Motor neuron (in vitro differentiated cells): ENCODE measurements at places on chromosomes 5 and 9. TPM values are rescaled to one million over a fixed set of nuclear protein-coding genes. Genes with fewer than 3 reads are reported as not detected.

Gene RORB
- 0.46 and 0.47 TPM in 2 replicates for total RNA-seq

Gene FBN2
- total RNA-seq = 16.5 and 21.0 TPM in 2 replicates

Gene GPR151
- total RNA-seq = 32.8 and 38.6 TPM in 2 replicates

Gene WDR31
- total RNA-seq = 2.6 and 2.8 TPM in 2 replicates

Gene AGTPBP1
- total RNA-seq = 85.5 and 85.6 TPM in 2 replicates

Gene ZDHHC11B
- 6.4 and 7.9 TPM in 2 replicates for total RNA-seq

Gene OCLN
- total RNA-seq = 0.85 and 1.0 TPM in 2 replicates

Gene TLR4
- 8.2 and 8.3 TPM in 2 replicates for total RNA-seq

Gene LCN2
- total RNA-seq = 1.4 and 3.0 TPM in 2 replicates

Gene PKD2L2
- total RNA-seq = 0.43 and 0.63 TPM in 2 replicates

Gene GFI1B
- 0.43 TPM in 1 of 2 replicates, not detected in the other for total RNA-seq

Gene CTNNAL1
- 19.0 and 20.2 TPM in 2 replicates for total RNA-seq

Gene ADCY2
- 18.6 and 19.4 TPM in 2 replicates for total RNA-seq

Gene BAAT
- 0.15 and 0.27 TPM in 2 replicates for total RNA-seq

Gene PPP1R26
- 19.8 and 20.8 TPM in 2 replicates for total RNA-seq

Gene PCDHB2
- 4.5 and 9.0 TPM in 2 replicates for total RNA-seq

Gene SLC6A19
- total RNA-seq = 0.04 and 0.05 TPM in 2 replicates

Gene PDLIM7
- 113 and 115 TPM in 2 replicates for total RNA-seq

Gene MYMK
- not detected in 2 replicates for total RNA-seq
